ENCODE measurements at places on chromosomes 3 and 15. TPM values are rescaled to one million over a fixed set of nuclear protein-coding genes. Genes with fewer than 3 reads are reported as not detected.

PAQR9 gene
- 0.94 TPM for total RNA-seq

GPR62 gene
- total RNA-seq, result 0.62 TPM

DNAH12 gene
- 0.62 TPM for total RNA-seq

SELENOK gene
- 59.6 TPM for total RNA-seq

CELF6 gene
- total RNA-seq, result 6.7 TPM

PAQR5 gene
- 1.1 TPM for total RNA-seq

FSTL1 gene
- 63.8 TPM for total RNA-seq

PIF1 gene
- 0.47 TPM for total RNA-seq

PSMA4 gene
- total RNA-seq, result 121 TPM

TCF12 gene
- total RNA-seq, result 143 TPM

NANOGP8 gene
- total RNA-seq, result not detected

MRPS25 gene
- total RNA-seq, result 17.8 TPM

DNA sequence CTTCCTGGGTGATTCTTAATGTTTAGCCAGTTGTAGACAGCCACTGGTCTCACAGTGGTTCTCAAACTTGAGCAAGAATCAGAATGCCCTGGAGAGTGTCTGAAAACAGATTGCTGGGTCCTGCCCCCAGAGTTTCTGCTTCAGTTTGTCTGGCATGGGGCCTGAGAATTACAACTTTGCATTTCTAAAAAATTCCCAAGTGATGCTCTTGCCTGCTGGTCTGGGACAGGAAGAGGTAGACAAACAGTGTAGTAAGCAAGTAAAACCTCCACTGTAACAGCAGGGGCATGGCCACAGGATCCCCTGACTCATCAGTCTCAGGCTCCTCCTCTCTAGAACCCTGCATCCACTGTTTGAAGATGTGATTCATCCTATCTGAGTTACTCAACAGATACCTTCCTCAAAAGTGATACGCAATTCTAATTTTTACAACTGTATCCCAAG, 36.5 kb downstream of the DZIP1L start:
- DNase-seq, result no peak

GRCh38 chr15:56915888-56916287, 2.6 kb upstream of the TCF12 start:
- DNase-seq, result no peak

DNA sequence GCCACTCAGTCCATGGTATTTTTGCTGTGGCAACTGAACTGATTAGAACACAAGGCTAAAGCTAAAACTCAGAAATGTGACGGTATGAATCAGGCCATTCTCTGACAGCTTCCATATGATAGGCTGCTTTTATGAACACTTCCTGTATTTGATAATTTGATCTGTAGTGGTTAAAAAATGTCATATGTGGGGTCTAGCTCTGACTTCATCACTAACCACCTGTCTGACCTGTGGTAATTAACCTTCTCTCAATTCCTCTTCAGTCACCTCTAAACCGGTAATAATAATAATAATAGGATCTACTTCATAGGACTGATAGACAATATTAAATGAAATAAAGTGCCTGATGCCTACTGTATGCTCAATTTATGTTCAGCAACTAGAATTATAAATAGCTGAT, 223.2 kb downstream of the MBNL1 start:
- no peak for DNase-seq

GRCh38 chr3:12235691-12236090, 53.2 kb upstream of the PPARG start:
- no peak for DNase-seq

DNA sequence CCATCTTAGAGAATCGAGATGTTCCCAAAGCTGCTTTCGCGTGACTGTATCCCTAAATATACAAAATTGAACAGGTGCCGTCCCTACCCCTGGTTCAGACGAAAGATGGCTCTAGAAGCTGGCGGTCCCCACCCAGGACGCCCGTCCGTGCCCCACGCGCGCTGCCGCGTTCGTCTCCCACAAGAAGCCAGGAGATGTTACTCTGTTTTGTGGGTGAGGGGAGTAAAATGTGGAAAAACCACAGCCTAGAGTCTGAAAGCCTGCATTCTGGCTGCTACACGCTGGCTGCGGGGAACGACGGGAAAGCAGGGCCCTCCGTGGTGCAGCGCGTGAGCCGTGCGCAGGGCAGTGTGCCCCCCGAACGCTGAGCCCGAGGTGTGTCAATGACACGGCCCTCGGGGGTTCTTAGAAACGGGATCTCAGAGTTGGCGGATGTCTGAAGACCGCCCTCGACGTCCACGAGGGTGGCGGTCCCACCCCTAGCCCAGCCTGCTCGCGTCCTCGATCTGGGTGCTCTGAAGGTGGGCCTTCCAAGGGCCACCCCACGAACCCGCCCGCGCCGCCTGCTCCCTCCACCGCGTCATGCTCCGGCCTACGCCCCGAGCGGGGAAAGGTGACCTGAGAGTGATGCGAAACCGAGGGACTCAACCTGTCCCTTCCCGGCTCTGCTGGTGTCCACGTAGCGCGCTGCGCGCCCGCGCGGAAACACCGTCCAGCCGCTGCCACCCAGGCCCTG, 95.6 kb downstream of the OCA2 start:
- DNase-seq, result no peak

- no peak for DNase-seq
Measured at GRCh38 chr3:39053696-39054095, 1.9 kb downstream of the WDR48 start.

DNA sequence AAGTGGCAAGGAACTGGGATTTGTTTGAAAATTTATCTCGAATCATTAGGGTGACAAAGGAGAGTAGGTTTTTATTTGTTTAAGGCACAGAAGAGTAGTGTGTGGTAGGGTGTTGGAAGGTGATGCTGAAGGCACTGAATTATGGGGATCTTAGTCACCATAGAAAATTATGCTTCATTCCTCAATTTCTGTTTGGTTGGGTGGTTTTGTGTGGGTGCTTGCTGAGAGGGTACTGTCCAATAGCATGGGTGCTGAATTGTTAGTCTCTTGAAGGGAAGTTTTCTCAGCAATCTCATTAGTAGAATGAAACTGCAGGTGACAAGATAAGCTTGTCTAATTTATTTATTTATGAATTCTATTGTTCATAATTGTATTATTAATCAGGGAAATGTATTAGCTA, 610.9 kb downstream of the AGBL1 start:
- no peak for DNase-seq

DNA sequence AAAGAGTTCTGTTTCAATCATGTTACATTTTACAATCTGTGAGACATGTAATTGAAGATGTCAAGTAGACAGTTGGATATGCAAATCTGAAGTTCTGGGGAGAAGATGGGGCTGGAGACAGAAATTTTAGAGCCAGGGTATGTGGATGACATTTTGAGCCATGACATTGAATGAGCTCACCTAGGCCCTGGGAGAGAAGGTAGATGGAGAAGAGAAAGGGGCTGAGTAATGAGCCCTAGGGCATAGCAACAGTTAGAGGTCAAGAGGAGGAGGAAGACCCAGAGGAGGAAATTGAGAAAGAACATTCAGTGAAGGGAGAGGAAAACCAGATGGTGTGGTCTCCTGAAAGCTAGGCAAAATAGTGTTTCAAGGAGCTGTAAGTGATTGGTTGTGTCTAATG, 15.3 kb downstream of the TMEM266 start:
- DNase-seq, result no peak

GRCh38 chr15:57031082-57031481, 112.6 kb downstream of the TCF12 start:
- DNase-seq, result no peak

GRCh38 chr3:111924283-111924682, 54.5 kb upstream of the ABHD10 start:
- DNase-seq, result no peak

GRCh38 chr3:197734667-197735318, 1.9 kb downstream of the RUBCN start:
- no peak for DNase-seq
